ENCODE measurements at places on chromosomes 2 and 18. TPM values are rescaled to one million over a fixed set of nuclear protein-coding genes. Genes with fewer than 3 reads are reported as not detected.

DNA sequence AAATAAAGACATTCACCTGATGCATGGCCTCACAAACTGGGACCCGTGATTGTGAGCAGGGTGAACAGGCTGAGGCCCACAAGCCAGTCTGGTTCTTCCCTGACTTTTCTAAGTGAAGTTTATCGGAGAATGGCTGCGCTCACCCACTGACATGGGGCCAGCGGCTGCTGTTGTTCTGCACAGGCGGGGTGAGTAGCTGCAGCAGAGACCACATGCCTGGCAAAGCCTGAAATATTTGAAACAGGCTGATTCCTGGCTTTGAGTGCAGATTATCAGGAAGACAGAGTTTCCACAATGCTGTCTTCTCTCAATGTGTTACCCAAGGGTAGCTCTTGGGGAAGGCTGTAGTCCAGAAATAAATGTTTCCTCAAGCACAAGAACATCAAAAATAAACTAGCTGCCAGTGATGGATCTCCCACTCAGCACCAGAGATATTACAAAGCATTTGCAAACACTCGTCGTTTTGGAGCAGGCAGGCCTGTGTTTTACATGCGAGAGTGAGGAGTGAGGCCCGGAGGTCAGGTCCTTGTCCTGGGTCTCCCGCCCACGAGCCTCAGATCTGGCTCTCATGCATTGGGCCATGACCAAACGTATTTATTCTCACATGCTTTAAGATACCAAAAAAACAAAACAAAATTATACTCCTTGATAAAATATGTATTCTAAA, 647.1 kb downstream of the GALR1 start:
- H3K27me3 ChIP-seq = peaks cover 37% of the 10 kb centered on the region
- H3K27ac ChIP-seq = no peak overlapping the region
- no peak for DNase-seq

DNA sequence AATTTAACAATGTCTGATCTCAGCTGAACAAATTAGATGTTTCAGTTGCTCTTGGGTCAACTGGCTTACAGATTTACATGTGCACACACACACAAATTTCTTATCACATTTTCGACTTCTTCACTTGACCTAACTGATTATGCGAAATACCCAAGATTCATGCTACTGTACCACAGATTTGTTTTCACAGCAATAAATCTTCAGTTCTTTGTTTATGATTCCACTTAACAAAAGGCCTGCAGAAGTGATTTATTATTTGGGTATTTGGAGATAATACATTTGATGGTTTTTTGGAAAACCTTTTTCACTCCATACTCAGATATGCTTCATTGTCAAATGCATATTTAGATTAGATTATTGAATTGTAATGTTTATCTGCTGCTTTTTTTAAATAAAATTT, 129.0 kb downstream of the GALNT1 start:
- H3K27me3 ChIP-seq = no peaks in the 10 kb centered on the region
- DNase-seq = no peak
- peaks cover 14% of the 10 kb centered on the region for H3K4me1 ChIP-seq
- H3K4me3 ChIP-seq = no peak overlapping the region
- H3K27ac ChIP-seq = no peak overlapping the region

- no peaks in the 10 kb centered on the region for H3K36me3 ChIP-seq
- H3K27ac ChIP-seq = no peak overlapping the region
- DNase-seq = no peak
- no peaks in the 10 kb centered on the region for H3K27me3 ChIP-seq
- H3K4me1 ChIP-seq = no peaks in the 10 kb centered on the region
These were observed 14.0 kb upstream of the DCC start for GRCh38 chr18:52325997-52326396.

GRCh38 chr2:192247456-192247855, 52.7 kb upstream of the TMEFF2 start:
- H3K36me3 ChIP-seq = no peaks in the 10 kb centered on the region
- H3K4me3 ChIP-seq = no peak overlapping the region
- no peaks in the 10 kb centered on the region for H3K4me1 ChIP-seq
- H3K27ac ChIP-seq = no peak overlapping the region
- no peak for DNase-seq

Gene GRHL1
- 1.6 TPM for total RNA-seq

Measured in heart right ventricle (tissue), 16 donors.